Fibroblast of skin of scalp (primary cell): ENCODE measurements at places on chromosomes 7 and 10.

DNA sequence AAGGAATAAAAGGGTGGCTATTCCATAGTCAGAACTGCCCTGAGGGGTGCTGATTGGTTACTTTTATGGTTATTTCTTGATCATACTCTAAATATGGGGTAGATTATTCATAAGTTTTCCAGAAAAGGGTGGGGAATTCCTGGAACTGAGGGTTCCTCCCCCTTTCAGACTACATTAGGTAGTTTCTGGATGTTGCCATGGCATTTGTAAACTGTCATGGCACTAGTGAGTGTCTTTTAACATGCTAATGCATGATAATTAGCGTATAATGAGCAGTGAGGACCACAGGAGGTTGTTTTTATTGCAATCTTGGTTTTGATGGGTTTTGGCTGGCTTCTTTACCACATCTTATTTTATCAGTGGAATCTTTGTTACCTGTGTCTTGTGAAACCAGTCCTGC lies 26.5 kb upstream of the POT1 start:
- DNase-seq: no peak

DNA sequence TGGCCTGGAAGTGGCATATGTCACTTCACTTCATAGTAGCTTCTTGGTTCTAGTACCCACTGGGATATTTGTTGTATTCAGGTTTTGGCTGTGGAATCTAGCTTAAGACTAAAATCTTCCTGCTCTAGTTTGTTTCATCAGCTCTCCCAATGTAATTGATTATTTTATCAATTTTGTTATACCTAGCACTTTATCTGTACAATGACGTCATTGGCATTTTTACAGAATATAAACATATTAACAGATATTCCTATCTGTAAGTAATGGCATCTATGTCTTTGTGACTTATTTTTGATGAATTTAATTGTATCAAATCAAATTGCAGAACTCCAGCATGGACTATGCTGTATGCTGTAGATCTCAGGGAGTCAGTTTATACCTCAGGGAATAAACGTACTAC lies 19.7 kb downstream of the KIAA1217 start:
- no peak for DNase-seq

DNA sequence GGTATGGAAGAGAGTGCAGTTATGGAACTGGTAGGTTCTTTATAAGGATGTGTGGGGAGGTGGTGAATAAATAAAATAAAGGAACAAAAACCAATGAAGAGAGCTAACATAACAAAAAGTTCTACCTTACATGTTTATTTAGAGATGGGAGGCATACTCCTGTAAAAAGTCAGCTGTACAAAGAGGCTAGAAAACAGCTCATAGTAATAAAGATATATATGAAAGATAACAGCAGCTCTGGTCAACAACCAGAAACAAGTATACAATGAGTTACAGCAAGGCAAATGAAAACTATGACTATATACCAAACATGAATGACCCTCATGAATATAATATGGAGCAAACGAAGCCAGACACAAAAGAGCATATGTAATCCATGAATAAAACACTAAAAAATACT lies 62.0 kb downstream of the FAM13C start:
- DNase-seq: no peak

GRCh38 chr10:34565934-34566333 lies 249.2 kb downstream of the PARD3 start:
- DNase-seq: peak; percentile 67

DNA sequence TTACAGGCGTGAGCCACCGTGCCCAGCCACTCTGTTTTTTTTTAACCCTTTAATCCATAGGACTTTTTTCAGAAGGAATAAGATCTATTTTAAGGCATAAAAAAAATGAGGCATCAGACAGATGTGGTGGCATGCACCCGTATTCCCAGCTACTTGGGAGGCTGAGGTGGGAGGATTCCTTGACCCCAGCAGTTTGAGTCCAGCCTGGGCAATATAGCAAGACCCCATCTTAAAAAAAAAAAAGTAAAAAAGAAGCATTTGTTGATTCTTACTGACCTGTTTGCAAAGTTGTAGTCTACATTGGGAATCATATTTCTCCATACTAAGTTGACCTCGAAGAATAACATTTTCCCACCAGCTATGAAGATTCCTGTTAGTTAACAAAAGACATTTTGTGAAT lies 38.6 kb downstream of the VCL start:
- DNase-seq: no peak

DNA sequence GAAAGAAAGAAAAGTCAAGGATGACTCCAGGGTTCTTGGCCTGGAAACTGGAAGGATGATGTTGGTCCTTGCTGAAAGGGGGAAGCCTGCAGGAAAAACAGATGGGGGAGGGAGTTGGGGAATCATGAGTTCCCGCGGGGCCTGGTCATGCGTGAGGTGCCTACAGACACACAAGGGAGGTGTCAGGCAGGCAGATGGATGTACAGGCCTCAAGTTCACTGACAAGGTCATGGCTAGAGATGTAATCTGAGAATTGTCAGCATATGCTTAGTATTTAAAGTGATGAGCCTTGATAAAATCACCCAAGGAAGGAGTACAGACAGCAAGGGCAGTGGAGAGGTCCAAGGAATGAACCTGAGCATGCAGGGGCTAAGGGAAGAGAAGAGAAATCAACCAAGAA lies 46.8 kb downstream of the DLG5 start:
- no peak for DNase-seq
